ENCODE measurements at places on chromosomes 2 and 18. TPM values are rescaled to one million over a fixed set of nuclear protein-coding genes. Genes with fewer than 3 reads are reported as not detected.

The ZCCHC2 gene
- 31.7 TPM for total RNA-seq

The IL36A gene
- not detected for total RNA-seq

The LINC00305 gene
- not detected for total RNA-seq

The CPS1 gene
- total RNA-seq, result 2.6 TPM

The ARL5A gene
- total RNA-seq, result 79.9 TPM

The B3GNT2 gene
- 45.5 TPM for total RNA-seq

The UGT1A3 gene
- not detected for total RNA-seq

The SLC11A1 gene
- total RNA-seq, result 0.13 TPM

GRCh38 chr2:154425994-154426393, 272.5 kb upstream of the KCNJ3 start:
- H3K4me1 ChIP-seq, result peaks cover 7% of the 10 kb centered on the region
- H3K36me3 ChIP-seq, result no peaks in the 10 kb centered on the region
- DNase-seq, result no peak
- no peaks in the 10 kb centered on the region for H3K27me3 ChIP-seq
- H3K4me3 ChIP-seq, result no peak overlapping the region

- H3K4me3 ChIP-seq, result no peak overlapping the region
- no peaks in the 10 kb centered on the region for H3K36me3 ChIP-seq
- H3K27me3 ChIP-seq, result no peaks in the 10 kb centered on the region
Measured at GRCh38 chr2:179513181-179513580, 248.5 kb upstream of the SESTD1 start.

GRCh38 chr2:177404243-177404642, 11.7 kb downstream of the AGPS start:
- no peak overlapping the region for H3K4me3 ChIP-seq
- peaks cover 6% of the 10 kb centered on the region for H3K36me3 ChIP-seq
- H3K27ac ChIP-seq, result no peak overlapping the region
- DNase-seq, result no peak
- H3K4me1 ChIP-seq, result peaks cover 64% of the 10 kb centered on the region

GRCh38 chr2:234996069-234996940, 44.5 kb downstream of the SH3BP4 start:
- DNase-seq, result no peak
- no peaks in the 10 kb centered on the region for H3K36me3 ChIP-seq
- no peak overlapping the region for H3K27ac ChIP-seq
- peaks cover 10% of the 10 kb centered on the region for H3K27me3 ChIP-seq
- peaks cover 2% of the 10 kb centered on the region for H3K4me1 ChIP-seq

DNA sequence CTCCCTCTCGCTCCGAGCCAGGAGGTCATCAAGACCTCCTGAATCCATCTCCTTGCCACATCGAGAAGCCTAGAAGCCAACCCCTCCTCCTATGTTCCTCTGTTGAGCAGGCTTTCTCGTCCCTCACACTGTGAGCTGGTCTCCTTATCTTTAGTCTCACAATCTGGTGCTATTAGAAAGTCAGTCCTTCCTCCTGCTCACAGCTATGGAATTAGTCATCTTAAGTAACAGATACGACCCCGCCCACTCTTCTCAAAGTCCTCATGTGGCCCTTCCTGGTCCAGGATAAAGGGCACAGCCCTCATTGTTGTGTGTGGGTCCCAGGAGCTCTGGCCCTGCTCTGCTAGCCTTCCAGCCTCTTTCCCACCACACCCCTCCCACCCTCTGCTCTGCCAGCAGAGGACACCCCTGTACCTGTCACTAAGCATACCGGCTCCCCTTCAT, 41.4 kb upstream of the TRIB2 start:
- H3K36me3 ChIP-seq, result no peaks in the 10 kb centered on the region
- no peak overlapping the region for H3K4me3 ChIP-seq
- no peaks in the 10 kb centered on the region for H3K4me1 ChIP-seq
- no peaks in the 10 kb centered on the region for H3K27me3 ChIP-seq
- no peak overlapping the region for H3K27ac ChIP-seq

- peak overlapping the region; percentile 47 for H3K27ac ChIP-seq
- H3K4me1 ChIP-seq, result peaks cover 21% of the 10 kb centered on the region
- no peaks in the 10 kb centered on the region for H3K36me3 ChIP-seq
- H3K4me3 ChIP-seq, result no peak overlapping the region
- H3K27me3 ChIP-seq, result peaks cover 7% of the 10 kb centered on the region
Measured at GRCh38 chr2:102100371-102101096, 42.0 kb upstream of the IL1R1 start.

DNA sequence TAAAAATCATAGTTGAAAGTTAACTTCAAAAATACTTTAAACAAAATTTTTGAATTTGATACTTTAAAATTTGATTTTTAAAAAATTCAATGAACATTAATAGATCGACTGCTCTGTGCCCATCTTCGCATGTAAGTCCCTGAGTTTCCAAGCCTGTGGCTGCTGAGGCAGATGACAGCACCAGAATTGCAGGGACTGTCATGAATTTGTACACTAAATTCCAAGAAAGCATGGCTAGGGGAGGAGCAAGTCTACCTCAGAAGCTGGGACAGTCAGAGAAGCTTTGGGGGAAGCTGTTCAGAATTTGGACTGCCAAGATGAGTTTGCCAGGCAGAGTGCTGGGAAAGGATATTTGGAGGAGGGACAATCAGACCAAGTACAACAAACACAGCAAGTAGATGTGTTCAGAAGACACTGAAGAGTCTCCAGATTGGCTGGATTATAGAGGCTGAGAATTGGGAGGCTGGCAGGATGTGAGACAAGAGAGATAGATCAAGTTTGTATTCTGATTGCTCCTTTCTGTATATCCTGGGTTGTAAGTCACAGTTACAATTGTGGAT, 79.0 kb downstream of the ASXL3 start:
- no peak for DNase-seq
- H3K27ac ChIP-seq, result no peak overlapping the region
- no peaks in the 10 kb centered on the region for H3K27me3 ChIP-seq
- H3K4me3 ChIP-seq, result no peak overlapping the region
- H3K4me1 ChIP-seq, result no peaks in the 10 kb centered on the region
- no peaks in the 10 kb centered on the region for H3K36me3 ChIP-seq

DNA sequence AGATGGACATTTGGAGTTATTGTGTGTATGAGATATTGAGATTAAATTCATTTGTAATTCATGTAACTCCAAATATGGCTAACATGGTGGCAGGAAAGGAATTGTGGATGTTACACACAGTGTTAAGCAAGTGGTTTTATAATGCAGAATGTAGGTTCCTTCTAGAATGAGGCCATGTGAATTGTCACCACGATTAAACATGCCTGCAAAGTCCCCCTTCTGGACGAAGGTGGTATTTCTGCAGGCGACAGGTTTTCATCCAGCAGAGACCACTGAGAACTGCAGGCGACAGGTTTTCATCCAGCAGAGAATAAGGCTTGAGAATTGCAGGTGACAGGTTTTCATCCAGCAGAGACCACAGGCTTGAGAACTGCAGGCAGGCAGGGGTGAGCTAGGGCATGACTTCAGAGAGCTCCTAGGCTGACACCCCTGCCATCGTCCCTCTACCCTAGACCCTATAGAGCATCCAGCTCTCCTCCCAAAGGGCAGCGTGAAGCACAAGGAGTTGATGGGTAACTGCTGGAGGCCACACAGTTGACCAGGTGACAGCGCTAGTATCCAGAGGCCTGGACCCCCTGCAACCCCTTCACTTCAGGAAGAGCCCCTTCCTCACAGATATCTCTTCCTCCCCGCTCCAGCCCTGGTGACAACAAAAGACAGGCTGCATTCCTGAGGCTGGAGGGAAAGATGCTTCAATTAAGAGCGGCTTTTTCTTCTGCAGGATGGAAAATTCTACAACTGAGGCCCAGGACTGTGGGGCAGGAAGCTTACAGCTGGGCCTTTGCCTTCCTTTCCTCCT, 175.8 kb downstream of the LOXHD1 start:
- peaks cover 3% of the 10 kb centered on the region for H3K27me3 ChIP-seq
- no peak overlapping the region for H3K27ac ChIP-seq
- no peak overlapping the region for H3K4me3 ChIP-seq
- H3K36me3 ChIP-seq, result no peaks in the 10 kb centered on the region

- no peak overlapping the region for H3K27ac ChIP-seq
- H3K4me3 ChIP-seq, result no peak overlapping the region
- DNase-seq, result no peak
- H3K36me3 ChIP-seq, result peaks cover 20% of the 10 kb centered on the region
- no peaks in the 10 kb centered on the region for H3K27me3 ChIP-seq
Measured at GRCh38 chr2:38850045-38850444, 25.7 kb downstream of the DHX57 start.

- DNase-seq, result no peak
- no peaks in the 10 kb centered on the region for H3K4me1 ChIP-seq
- no peaks in the 10 kb centered on the region for H3K27me3 ChIP-seq
Measured at GRCh38 chr2:7346336-7346735, 429.1 kb downstream of the RNF144A start.

Measured in activated CD8-positive, alpha-beta T cell treated with anti-CD3 and anti-CD28 coated beads for 36 hours (primary cell).